ENCODE measurements at places on chromosomes 2 and 18.

- DNase-seq = no peak
Observed at GRCh38 chr2:188976545-188977268, 2.5 kb downstream of the COL3A1 start.

GRCh38 chr2:156890529-156891148, 366.9 kb upstream of the GALNT5 start:
- DNase-seq = peak; percentile 26

GRCh38 chr18:50825621-50826020, 5.8 kb upstream of the MRO start:
- DNase-seq = no peak

DNA sequence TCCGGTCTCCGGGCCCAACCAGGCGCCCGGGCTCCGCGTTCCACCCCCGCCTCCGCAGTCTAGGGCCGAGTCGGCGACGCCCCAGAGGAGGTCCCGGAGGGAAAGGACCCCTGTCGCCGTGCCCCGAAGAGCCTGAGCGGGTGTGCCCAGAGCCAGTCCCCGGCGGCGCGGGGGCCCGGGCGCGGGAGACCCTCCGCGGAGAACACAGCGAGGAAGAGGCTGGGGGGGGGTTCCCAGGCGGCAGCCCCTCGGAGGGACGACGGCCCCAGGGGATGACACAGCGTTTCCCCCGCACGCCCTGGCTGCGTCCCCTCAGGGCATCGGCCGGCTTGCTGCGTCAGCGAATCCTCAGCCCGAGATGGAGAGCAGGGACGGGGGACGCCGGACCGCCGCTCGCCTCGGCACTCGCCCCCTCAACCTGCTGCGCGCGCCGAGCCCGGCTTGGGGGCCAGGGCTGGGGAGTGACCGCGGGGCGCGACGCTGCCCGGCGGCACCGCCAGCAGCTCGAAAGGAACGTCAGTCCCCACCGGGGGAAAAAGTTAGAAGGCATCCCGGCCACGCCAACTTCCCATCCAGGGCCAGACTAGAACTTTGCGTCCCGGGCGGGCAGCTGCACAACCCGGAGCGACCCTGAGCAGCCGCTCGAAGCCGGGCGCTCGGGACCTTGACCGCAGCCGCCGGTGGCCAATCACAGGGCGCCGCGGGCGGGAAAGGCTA, 711 bp downstream of the SFXN5 start:
- DNase-seq = peak; percentile 36

DNA sequence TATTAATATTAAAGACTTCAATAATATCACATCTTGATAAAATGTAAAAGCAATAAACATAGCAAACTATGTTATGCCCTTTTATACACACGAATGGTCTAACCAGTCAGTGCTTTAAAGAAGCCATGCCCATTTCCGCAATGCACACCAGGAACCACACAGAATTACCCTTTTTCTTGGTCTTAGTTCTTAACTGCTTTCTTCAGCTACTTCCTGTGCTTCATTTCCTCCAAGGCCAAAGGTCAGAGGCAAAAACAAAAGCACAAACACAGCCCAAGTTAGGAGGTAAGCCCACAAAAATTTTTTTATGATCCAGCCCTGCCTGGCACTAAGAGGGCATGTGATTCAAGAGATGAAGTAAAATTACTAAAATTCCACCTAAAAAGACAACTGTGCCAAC, 267.2 kb downstream of the FBXO15 start:
- no peak for DNase-seq

DNA sequence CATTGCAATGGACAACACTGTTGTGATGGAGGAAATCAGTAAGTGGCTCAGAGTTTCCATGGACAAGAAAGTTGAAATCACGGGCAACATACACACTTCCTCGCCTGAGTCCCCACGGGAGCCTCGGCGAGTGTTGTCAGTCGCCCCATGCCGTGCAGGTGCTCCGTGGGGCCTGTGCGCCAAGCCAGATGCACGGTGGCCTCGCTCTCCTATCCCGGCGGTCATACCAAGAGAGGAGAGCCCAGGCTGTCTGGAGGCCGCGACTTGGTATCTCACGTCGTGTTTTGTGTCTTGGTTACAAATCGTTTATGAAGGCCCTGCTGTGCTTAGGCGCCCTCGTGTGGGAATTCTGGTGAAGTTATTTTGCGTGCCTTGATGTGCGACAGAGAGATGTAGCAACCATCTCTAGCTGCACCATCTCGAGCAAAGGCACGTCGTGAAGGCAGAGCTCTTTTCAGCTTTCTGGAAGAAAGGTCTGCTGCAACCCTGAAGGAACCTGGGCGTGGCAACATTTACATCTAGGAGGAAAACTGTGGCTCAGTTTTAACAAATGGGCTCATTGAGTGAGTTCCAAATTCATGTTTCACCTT, 21.8 kb downstream of the ATG4B start:
- DNase-seq = peak; percentile 37

GRCh38 chr2:176553685-176554100, 284.5 kb downstream of the MTX2 start:
- DNase-seq = peak; percentile 82

- no peak for DNase-seq
Observed at GRCh38 chr2:238900511-238900910, 52.6 kb downstream of the TWIST2 start.

GRCh38 chr18:60247103-60247502, 125.5 kb downstream of the MC4R start:
- no peak for DNase-seq

DNA sequence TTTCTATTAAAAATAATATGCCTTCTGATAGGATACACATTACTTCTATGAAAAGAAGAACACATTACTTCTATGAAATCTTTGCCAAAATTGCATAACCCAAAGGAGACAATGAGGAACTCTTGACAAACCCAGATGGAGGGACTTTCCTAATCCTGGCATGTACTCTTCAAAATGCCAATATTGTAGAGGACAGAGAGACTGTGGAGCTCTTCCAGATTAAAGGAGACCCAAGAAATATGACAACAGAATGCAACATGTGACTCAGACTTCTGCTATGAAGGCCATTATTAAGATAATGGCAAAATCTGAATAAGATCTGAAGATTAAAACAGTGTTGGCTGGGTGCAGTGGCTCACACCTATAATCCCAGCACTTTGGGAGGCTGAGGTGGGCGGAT, 22.2 kb downstream of the SOWAHC start:
- no peak for DNase-seq

DNA sequence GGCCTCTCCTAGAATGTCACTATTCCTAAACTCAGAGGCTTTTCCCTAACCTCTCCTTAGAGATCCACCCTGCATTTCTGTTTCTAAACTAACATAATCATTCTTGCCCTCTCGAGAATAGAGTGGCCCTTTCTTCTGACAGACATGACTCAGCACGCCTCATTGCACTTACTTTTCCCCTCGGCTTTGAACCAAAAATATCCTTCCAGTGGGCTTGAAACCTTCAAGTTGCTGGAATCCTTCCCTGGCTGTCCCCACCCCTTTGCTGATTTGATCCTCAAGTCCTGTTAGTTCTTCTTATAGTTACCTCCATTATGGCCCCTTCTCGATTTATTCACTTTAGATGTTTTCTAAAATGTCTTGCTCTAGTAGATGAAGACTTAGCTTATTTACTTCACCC, 158.0 kb downstream of the LTBP1 start:
- no peak for DNase-seq

DNA sequence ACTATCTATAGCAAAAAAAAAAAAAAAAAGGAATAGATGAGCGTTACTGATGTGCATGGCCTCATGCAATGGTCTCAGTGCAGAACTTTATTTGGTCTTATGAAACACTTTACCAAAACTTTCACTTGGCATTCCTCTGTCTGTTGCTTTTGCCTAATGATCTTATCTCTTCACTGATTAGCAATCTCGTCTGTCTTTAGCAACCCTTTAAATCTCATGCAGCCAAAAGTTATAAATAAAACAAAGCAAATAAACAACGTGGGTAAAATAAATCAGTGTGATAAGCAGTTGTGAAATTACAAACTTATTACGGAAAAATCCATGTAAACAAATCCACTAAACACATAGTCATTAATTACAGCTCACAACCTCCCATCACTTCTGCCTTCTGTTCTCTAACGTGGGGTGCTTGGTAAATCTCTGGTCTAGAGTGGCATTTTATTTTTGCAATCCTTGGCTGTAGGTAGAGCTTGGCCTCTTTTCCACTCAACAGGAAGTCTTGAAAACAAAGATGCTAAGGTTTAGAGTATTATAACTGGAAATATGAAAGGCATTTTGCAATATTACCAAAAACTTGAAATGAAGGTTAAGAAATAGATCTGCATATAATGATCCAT, 288.0 kb downstream of the AFF3 start:
- DNase-seq = no peak

GRCh38 chr2:36701391-36701795, 4.9 kb downstream of the VIT start:
- no peak for DNase-seq

DNA sequence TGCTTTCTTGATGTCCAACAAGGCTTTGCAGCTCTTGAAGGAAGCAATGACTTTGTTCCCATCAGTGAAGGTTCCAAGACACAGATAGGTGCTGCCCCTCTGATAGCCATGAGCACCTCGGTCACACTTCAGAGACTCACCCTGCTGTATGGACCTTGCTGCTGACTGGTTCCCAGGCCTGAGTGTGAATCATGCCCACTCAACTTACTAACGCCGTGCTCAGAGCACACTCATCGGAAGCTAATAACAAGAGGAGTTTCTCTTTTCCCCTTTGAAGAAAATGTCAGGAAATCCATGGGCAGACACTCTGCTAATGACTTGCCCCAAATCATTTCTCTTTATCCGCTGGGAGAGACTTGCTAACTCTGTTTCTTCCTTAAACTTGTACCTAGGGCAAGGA, 83.8 kb upstream of the ARL4C start:
- DNase-seq = no peak

- no peak for DNase-seq
Observed at GRCh38 chr2:1674766-1675397, 69.4 kb downstream of the PXDN start.

DNA sequence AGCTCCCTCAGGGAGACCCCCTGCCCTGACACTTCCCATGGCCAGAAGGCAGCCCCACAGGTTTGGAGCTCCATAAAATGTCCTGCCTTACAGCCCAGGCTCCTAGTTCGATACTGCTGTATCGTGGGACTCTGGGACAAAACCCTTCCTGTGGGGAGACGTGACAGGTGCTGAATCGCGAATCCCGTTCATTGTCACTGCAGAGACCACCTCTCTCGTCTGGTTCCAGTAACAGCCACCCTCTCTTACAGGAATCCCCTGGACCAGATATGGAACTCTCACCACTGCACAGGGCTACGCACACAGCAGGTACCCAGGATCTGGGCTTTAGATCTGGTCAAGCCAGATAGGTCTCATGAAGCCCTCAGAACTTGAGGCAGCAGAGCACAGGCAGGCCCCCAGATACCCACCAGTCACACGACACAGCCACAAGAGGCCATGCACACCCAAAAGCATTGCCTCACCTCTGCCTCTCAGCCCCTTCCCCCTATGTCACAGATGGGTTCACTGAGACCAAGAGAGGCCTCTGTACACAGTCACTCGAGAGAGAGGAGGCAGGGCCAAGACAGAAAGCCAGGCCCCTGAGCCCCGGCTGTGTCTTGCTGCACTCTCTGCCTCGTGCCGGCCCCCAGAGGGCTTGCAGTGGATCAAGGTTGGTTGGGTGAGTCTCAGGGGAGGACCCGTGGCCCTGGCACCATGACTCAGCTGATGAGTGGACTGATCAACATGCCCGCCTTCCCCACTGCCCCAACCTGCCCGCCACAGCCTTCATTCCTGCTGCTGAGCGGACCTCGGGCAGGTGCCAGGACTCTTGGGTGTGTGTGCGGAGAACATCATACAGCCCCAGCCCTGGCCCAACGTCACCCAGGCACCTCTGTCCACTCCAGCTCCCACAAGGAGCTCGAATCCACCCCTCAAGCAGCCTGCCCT, 7.6 kb downstream of the SDC1 start:
- no peak for DNase-seq

All from NCI-H345 (cell line).